ENCODE measurements at places on chromosomes 4 and X.

DNA sequence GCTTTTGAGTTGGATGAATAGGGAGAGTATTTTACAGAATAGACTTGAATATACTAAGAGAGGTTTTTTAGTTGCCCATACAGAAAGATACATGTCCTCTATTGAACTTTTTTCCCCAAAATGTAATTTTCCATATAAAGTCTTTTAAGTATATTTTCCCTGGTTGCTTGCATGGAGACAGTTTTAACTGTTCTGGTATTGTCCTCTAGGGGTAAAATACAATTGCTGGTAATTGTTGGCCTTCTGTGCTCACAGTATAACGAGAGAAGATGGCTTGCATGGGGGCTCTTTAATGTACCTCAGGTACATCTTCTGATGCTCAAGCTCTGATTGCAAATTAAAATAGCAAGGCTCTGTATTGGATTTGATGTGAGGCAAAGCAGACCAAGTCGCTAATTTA lies 136.1 kb downstream of the ARX start:
- DNase-seq = no peak

- no peak for DNase-seq
These were observed 31.0 kb downstream of the RAB40A start for GRCh38 chrX:103488332-103488731.

DNA sequence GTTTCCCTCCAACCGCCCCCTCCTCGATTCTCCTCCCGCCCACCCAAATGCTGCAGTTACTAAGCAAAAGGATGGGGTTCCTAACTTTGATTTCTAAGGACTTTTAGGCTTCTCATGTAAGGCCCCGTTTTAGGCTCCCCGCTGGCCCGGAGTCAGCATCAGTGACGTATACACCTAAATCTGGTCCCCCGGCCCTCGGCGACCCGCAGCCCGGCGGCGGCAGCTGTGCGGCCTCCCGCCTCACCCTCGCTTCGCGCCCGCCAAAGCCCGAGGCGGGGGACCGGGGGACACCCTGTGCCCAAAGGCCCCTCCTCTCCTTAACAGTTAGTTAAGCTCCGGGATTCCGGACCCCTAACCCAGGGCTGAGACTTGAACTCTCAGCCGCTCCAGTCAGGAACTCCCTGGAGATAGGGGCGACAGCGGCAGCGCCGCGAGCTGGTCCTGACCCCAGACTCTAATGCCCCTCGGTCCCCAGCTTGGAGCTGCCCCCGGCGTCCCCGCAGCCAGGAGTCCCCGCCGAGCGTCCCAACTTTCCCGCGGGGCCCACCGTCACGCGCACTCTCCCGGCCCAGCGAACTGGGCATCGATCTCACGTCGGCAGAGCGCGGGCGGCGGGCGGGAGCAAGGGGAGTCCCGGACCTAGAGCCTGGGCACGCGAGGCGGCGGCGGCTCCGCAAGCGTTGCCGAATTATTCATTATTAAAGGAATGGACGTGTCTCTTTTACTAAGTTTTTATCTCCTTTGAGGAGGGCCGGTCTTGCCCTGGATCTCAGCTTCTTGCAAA lies 1.5 kb upstream of the NR3C2 start:
- DNase-seq = peak; percentile 26

DNA sequence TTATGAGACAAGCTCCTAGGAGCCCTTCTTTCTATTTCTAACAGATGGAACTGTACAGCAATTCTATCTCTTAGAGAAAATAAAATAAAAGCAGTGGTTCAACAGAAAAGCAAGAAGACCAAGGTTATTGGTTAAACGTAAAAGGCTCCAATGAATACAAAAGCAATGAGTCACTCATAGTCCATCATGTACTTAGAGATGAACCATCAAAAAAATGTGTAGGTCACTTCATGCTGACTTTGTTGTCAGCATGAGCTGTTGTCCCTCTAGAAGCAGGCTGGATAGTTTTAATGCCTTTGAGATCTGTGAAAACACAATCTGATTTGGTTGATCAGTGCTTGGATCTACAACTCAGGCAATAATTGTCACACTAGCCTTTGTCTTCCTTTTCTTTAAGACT lies 378.6 kb upstream of the ANXA10 start:
- DNase-seq = no peak

- DNase-seq = peak; percentile 72
These were observed 78.8 kb upstream of the BCOR start for GRCh38 chrX:40176351-40177116.

DNA sequence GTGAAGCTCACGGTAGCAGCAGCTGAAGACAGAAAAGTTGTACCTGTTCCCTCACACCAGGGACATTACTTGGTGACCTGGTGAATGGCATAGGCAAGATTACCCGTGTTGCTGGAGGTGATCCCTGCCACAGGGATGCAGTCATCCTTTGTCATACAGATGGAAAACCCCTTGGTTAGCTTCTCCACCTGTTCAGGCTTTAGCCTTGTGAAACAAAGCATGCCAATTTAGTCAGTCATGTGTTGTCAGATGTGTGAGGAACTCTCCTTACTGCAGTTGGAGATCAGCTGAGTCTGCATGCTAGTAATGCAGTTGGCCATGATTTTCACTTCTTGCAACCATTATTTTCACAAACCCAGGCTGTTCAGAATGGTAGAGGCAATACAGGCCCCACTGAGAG lies 41.0 kb downstream of the AMELX start:
- no peak for DNase-seq

- DNase-seq = no peak
These were observed 836 bp downstream of the PRRG1 start for GRCh38 chrX:37350034-37350365.

- no peak for DNase-seq
These were observed 162.3 kb downstream of the CPEB2 start for GRCh38 chr4:15164571-15164970.

DNA sequence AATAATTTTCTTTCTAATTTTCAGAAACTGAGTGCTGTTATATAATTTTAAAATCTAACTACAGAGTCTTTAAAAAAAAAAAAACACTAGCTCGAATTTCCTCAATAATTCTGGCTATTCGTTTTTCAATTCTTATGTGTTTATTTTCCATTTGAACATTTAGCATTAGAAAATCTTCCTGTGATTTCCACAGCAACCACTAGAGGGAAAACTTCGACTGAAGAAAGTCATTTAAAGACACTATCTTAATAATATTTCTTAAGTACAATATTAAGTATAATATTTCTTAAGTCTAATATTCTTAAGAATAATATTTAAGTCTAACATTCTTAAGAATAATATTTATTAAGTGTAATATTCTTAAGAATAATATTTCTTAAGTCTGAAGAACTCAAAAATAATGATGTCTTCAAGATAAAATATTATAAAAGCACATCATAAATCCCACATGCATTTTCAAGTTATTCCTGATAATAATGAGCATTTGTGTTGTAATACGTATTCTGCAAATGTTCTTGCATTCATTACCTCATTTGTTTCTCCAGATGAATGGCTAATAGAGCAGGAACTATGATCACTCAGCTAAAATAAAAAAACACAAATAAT lies 118.4 kb upstream of the WDR17 start:
- no peak for DNase-seq

DNA sequence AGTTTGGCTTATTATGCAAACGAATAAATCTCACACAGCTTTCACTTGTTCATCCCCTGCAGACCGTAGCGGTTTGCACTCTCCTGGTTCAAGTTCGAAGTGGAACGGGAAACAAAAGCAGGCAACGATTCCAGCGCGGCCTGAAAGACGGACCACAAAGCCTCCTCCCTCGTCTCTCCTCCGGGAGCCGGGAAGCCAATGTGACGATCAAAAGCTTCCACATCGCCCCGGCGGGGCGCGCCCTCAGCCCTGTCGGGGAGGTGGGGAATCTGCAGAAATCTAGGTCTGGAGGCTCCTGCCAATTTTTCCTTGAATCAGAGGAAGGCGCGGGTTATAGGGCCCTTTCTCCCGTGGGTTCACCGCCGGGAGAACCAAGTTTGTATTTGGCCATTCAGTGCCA lies 16.9 kb upstream of the ZIC3 start:
- DNase-seq = no peak

DNA sequence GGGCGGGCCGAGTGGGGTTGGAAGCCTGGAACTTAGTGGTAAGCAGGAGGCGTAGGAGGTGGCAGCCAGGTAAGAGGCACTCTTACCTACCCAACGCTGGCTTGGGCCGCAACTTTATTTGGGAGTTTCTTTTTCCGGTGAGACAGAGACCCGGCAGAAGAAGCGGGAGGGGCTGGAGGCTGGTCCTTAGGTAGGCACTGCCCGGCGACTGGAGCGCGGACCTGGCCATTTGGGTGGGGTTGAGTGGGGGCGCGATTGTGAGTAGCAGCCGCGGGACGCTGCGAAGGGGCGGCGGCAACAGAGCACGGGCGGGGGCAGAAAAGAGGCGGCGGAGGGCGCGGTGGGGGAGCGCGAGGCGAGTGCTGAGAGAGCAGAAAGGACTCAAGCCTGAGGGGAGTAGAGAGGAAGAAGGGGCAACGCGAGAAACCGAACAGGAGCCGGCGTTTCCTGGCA lies 334 bp upstream of the POU4F2 start:
- DNase-seq = no peak

DNA sequence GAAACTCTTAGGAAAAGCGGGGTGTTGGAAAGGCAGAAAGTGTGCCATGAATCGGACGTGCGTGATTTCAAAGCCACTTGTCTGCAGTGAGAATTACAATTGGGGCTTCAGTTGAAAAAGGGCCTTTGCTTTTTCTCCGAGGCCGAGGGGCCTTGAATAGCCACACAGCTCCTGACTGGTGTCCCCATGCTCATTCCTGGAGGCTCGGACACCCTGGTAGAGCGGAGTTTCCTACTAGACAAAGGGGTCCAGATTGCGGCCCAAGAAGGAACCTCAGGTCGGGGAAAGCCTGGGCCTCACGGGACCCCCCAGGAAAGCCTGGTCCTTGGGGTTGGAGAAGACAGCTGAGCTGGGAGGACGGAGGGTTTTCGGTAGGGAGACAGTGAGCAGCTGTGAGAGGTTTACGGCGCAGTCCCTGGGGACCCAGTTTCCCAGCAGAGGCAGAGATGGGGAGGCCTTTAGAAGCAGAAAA lies 3.0 kb upstream of the SHOX start:
- no peak for DNase-seq

- no peak for DNase-seq
These were observed 263.5 kb upstream of the DKK2 start for GRCh38 chr4:107299646-107300045.

DNA sequence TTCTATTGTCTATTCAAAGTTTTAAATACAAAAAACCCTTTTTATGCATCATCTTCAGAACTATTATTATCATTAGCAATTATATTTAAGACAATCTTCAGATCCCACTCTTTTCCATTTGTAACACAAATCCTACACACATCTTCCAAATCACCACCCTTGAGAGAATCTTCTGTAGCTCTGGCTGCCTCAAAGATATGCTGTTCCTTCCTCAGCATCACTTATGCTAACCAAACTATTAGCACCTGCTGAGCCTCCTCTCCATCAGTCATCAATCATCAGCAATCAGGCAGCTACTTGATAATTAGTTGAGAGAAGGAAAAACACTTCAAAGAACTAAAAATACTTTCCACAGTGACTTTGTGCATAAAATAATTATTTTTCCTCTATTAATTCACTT lies 1082.2 kb downstream of the C4orf33 start:
- no peak for DNase-seq

DNA sequence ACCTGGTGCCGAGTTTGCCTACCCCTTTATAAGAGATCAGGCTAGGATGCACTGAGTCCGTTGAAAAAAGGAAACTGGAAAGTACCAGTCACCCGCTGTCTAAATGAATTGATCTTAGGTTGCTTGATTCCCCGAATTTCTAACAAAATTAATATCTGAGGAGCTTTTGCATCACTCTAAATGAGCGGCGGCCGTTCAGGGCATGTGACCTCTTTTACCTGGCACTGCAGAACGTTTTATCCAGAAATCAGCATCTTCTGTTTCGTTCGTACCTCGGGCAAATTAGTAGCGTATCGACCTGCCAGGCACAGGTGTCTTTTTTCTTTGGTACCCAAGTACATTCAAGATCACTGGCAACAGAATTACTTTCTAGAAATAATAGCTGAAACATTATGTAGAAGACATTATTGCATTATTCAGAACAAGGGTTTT lies 876 bp downstream of the KLHL2 start:
- DNase-seq = no peak

- DNase-seq = no peak
These were observed 22.8 kb downstream of the GRSF1 start for GRCh38 chr4:70816894-70817293.

DNA sequence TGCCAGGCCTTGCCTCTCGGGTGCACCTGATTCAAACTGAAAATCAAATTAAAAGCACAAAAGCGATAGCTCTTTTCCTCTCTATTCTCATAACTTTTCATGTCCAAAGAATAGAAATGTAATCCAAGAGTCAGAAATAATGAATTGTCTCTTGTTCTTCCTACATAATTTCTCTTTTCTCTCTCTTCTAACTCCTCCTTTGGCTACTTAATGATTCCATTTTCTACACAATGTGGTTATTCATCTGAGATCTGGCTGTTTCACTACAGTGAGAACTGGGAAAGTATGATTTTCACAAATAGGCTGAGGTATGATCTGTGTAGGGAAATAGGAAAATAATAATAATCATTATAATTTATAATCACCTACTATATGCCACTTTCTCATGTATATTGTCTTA lies 703.5 kb downstream of the PDHA2 start:
- no peak for DNase-seq

DNA sequence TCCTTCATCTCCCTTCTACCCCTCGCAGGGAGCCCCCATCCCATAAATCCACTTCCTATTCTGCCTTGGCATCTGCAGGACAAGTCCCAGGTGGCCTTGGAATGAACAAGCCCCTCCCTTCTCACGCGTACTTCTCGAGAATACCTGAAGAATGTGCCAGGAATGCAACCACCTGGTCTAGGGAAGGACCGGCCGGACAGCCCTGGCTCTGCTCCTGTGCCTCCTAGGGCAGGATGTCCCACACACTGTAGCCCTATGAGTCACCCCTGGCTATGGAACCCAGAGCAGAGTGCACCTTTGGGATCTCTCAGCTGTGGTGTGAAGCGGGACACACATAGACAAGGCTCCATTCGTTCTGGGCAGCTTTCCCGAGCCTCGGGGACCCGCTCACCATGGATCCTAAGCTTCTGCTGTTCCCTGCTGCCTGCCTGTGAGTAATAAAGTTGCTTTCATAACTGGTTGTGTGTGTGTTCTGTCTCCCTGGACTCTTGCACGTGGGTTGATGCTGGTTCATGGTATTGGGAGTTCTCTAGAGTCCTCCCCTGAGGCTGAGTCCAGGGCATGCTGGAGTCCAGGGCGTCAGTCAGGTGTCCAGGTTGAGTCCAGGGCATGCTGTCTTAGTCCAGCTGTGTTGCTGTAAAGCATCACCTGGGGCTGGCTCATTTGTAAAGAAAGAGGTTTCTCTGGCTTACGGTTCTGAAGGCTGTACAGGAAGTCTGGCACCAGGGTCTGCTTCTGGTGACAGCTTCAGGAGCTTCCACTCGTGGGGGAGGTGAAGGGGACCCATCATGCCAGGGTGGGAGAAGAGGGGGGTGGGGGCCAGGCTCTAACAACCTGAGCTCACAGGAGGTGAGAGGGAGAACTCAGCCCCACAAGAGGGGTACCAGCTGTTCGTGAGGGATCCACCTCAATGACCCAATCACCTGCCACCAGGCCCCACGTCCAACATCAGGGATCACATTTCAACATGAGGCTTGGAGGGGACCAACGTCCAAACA lies 7.4 kb upstream of the PDE6B start:
- no peak for DNase-seq

- DNase-seq = no peak
These were observed 177.4 kb downstream of the DCHS2 start for GRCh38 chr4:154314248-154314647.
